T follicular helper cell (primary cell): ENCODE measurements at places on chromosomes 1 and 21.

- DNase-seq = no peak
These were observed 19.5 kb downstream of the HYI start for GRCh38 chr1:43434256-43434655.

DNA sequence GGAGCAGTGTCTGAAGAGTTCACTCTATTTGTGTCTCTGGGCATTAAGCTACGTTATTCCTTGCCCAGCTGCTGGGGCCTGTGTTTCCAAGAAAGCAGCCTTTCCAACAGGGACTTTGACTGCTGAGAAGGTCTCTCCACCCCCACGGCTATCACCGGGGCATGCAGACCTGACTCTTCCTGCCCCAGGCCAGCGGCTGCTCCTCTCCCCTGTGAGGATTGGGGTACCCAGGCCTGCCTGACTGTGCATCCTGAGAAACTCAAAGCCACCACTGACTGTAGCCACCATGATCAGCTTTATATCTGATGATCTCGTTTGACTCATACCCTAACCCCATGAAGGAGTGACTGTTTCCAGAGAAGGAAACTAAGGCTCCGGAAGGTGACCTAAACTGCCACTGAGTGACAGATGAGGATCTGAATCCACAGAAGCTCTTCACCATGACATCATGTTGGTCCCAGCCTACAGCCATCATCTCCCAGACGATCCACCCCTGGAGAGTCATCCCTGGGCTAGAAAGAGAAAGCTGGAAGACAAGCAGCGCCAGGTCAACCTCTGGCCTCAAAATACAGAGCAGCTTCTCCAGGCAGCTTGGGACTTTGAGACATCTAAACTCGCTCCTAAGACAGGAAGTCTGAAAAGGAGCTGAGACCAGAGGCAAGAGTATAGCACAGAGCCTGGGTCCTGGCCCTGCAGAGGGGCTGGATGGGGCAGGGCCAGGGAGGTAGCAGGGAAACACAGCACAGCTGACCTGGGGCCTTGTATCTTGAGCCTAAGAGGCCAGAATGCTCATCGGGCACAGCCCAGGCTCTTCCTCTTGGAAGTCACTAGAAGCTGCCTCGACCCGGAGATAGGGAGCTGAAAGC, 244.0 kb upstream of the VAMP3 start:
- DNase-seq = no peak

DNA sequence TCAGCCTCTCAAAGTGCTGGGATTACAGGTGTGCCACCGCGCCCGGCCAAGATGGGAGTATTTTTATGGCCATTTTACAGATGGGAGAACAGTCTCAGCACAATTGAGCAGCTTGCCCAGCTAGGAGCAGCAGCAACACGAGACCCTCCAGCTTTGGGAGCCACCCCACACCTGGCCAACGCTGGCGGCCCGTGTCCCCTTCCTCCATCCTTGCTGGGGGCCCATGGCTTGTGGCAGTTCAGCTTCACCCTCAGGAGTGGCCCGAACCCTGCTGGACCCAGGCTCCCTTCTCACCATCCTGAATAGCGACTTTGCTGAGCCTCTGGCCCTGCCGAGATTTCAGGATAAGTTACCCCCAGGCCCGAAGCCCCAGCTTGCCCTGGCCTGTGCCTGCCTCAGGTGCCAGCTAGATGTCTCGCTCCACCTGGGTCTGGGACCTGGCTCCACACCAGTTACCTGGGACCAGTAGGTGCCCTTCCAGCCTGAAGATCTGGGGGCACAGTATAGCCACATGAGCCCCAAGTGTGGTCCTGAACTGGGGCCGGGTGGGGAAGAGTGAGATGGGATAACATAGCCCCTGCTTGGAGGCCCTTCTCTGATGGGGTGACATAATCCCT, 19.2 kb downstream of the SLC66A1 start:
- DNase-seq = no peak

DNA sequence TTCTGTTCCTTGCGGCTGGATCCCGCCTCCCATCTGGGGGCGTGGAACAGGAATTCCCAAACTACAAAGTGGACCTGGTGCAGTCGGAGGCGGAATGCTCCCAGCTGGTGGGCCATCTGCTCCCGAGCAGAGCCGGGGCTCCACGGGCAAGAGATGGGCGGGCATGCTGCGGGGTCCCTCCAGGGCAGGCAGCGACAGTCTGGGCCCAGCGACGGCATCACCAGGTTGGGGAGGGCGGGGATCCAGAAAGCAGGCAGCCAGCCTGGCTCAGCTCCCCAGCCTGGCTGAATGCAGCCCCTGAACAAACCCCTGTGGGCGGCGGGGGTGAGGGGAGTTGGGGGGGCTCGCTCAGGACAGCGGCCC, 3.6 kb downstream of the MEGF6 start:
- no peak for DNase-seq

DNA sequence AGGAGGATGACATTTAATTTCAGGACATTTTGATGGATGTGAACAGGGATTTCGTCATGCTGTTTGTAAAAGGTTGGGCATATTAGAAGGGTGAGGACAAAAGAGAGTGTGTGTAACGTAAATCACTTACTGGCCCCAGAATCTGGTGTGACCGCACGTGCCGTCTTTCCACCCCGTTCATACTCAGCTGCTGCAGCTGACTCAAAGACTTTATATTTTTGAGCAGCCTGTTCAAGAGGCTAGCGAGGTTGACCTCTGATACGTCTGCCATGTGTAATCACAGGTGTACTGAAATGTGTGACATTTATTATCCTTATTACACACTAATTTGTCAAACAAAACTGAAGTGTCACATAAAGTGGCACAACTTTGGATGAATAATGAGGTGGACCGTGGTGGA, 66.5 kb upstream of the ERRFI1 start:
- no peak for DNase-seq

DNA sequence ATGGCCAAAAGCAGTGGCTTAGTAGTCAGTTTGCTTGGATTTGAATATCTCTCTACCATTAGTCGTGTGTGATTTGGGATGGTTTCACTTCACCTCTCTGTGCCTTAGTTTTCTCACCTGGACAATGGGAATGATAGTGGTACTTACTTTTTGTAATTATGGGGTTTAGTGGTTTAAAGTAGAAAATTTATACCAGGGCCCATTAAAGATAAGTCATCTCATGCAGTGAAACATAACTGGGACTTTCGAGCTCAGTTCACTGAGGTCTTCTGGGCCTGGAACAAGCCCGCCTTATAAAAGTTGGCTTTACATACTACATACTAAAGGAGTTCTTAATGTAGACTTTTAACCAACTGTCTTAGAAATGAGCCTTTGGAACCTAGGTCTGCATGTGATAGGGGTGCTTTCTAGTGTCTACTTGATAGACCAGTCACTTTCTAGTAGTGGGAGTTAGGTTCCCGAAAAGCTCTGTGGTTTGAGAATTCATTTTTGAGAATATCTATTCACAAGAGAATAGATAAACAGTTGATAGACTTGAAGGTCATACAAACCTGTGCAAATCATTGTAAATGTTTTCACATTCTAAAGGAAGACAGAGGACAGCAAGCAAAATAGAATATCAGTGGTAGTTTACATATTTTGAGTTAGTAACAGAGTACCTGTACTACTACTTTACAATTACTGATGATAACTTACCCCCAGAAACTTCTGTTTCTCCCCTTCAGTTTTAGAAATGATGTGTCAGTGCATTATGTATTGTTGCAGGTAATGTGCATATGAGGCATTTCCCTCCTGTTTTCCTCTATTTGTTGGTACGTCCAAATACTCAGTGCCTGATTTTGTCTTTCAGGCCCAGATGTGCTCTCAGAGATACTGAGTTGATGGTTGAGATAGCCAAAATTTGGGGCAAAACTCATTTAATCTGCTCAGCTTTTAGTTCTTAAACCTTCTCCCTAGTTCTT, 48.0 kb downstream of the DYRK1A start:
- no peak for DNase-seq

DNA sequence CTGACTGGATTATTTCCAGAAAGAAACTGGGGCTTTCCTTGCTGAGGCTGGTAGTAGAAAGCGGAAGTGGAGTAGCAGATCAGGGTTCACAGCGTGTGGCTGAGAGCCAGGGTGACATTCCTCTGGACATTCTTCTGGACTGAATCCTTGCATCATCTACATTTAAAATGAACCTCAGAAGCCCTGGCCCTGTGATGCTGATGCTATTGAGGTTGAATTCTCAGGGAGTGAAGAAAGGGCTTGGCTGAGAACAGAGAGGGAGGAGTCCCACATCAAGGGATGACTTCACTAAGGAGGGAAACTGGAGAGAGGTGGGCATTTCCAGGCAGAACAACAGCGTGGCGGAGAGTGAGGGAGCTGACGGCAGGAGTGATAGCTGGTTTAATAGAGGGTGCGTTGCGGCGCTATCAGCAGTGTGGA, 102.3 kb upstream of the LMO4 start:
- no peak for DNase-seq

- no peak for DNase-seq
These were observed 1.8 kb upstream of the GJA4 start for GRCh38 chr1:34790985-34791384.

DNA sequence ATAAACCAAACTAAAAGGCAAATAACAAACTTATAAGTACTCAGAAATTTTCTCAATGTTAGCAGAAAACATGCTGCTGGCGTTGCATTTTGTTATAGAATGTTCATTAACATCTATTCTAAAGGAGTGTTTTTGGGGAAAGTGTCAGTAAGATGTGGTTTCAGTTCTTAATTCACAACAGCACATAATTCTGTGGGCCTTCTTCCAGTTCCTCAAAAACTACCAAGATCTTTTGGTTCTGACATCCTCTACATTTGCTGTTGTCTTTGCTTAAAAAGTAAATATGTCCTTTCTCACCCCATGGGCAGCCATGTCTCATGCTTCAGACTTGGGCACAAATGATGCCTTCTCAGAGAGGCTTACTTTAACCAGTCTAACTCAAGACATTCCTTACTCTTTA, 152.5 kb downstream of the CDC7 start:
- DNase-seq = no peak

DNA sequence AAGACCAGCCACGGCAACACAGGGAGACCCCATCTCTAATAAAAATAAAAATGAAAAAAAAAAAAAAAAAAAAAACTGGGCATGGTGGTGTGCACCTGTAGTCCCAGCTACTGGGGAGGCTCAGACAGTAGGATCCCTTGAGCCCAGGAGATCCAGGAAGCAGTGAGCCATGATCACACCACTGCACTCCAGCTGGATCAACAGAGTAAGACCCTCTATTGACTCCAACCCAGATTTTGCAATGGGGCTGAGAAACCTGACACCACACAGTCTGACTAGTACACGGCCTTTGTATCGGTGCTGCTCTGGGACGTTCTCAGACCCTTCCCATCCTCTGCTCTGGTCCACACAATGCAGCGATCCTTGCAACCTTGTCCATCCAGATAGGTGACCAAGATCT, 31.8 kb downstream of the SPATA21 start:
- no peak for DNase-seq

DNA sequence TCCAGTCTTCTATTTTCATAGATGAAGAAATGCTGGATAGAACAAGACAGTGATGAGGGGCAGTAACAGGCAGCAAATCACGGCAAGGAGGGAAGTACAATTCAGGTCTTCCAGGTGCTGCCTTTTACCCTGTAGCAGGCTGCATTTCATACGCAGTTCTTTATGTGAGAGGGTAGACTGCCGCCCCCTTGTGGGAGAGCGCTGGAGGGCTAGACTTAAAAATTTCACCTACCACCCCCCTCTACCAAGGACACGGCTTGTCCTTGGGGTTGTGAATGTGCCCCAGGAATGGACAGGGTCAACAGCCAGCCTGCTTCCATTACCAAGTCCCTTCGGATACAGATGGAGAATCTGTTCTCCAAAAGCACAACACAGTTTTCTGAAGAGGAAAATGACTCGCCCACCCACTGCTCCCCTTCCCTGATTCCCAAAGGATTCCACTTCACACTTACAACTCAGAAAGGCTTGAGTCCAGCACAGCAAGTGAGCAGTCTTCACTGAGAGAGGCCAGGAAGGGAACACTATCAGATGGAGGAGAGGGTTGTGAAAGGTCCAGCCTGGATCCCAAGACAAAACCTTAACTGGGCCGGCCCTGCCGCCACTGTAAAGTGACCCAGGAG, 7.4 kb downstream of the WDR77 start:
- peak; percentile 55 for DNase-seq

GRCh38 chr1:23394684-23395083, 25.0 kb upstream of the ZNF436 start:
- no peak for DNase-seq

GRCh38 chr1:36761113-36761512, 273.2 kb downstream of the GRIK3 start:
- no peak for DNase-seq

DNA sequence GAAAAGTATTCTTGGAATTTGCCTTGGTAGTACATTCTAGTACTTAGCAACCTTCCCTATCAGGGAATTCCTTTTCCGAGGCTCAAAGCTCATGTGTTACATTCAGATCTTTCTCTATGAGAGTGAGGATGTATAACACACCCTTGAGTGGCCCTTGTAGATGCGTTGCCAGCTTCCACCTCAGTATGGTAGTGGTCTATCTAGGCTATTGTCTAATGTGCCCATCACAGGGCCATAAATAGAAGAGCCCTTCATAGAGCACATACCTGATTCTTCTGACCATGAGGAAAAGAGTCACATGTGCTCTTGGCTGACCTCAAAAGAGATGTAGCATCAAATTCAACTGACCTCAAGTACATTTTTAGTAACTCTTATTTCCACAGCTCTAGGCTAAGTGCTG, 14.0 kb upstream of the ZC3H11B start:
- no peak for DNase-seq

DNA sequence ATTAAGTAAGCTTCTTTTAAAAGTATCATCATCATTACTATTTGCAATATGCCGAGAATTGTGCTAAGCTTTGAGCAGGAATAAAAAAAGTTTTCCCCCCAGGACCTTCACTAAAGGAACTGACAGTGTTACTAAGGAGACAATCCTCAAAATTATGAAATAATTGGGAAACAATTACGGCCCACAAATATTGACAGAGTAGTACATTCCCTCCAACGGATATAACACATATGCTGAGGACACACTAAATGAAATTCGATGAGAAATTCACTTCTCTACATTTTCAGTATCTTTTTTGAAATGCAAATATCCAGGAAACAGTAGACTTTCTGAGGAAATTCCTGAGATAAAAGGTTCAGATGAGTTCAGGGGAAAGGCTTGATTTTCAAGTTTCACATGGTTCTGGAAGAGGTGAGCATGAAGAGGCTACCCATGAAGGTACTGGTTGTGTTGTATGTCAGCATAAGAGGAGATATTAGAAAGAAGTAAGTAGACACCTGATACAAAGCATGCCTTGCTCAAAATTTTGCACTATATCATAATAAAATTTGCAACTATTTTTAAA, 171.2 kb upstream of the NR5A2 start:
- no peak for DNase-seq

DNA sequence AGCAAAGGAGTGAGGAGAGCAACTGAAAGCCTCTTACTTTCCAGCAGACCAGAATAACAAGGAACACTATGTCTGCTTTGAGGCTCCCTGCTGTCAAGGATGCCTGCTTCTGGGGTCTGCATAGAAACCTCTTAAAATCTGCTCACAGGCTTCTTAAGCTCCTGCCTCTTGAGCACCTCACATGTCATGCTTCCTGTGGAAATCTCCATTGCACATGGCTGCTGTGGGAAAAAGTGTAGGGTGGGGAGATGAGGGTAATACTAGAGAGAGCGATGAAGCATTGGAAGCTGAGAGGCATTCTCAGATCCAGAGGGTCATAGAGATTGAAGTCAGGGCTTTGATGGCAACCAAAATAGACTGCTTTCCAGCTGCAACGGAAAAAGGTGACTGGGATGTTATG, 6.2 kb upstream of the HLX start:
- DNase-seq = no peak

- DNase-seq = no peak
These were observed 100.4 kb upstream of the TMEM51 start for GRCh38 chr1:15053153-15053552.

- DNase-seq = no peak
These were observed 157.8 kb upstream of the VAMP3 start for GRCh38 chr1:7613106-7613850.
